T-helper 2 cell (primary cell): ENCODE measurements at places on chromosomes 1 and 21.

DNA sequence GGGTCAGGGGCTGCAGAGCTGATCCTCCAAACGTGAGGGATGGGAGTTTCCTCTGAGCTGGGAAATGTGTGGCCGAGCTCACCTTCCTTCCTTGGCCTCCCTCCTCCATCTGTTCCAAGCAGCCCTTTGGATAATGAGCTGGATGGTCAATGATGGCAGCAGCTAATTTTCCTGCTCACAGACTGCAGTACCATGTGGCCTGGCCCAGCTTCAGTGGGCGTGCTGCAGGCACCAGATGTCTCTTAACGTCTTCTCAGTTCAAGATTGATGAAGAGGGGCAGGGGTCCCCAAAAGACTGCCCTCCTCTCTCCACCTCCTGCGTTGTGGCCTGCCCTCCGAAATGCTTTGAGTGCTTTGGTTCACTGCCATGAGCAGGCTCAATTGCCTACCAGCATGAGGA, 86.0 kb downstream of the UBIAD1 start:
- DNase-seq = no peak

DNA sequence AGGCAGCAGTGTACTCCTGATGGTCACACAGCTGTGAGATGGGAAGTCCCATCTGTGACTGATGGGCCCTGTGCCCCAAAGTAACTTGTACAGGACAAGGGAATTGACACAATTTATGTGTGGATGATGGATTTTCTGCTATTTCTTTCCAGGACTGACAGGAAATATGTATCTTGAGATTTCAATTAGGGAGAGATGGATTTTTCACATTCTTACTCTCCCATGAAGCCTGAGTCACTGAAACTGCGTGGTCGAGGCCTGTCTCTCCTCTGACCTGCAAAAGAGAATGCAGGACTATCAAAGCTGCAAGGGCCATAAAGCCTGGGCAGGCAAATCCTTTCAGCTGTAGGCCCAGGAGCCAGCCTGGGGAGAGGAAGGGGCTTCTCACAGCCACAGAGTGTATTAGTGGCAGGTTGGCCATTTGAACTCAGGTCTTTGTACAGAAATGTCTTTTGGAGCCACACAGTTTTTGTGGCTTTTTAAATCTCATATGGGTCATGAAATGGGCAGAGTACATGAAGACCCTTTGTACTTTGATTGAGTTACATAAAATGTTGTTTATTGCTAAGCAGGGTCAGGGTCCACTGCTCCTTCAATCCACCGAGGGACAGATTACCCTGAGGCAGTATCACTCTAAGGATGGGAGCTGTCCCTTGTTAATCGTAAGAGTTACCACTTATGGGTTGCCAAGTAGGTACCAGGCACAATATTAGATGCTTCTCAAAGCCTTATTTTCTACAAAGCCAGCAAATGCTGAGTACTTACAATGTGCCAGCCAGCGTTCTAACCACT, 14.8 kb downstream of the ALX3 start:
- DNase-seq = no peak

DNA sequence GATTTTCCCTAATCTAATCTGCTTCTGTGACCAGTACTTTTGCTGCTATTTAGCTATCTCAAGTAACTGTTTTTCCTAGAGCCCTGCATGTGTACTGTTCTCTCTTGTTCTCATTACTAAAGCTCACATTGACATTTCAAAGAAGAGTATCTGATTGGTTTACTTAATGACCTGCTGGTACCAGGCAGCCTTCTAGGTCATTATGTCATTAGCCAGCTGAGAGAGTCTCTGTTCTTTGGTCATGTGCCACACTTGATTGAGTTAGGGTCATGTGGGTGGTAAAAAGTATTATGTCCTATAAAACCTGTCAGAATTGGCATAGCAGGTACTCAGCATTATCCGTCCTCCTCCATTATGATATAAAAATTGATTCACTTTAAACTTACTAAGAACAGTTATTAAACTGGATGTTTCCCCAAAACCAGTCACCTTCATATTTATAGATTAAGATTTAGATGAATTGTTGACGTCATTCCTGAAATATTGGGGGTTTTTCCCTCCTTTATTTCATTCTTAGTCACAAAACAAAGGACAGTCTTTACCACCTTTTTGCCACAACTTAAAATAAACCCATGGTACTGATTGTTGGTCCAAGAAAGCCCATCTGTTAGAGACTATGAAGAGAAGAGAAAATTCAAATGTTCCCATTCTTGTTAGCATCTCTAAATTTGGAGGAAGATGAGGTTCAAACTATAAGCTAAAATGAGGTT, 22.2 kb downstream of the FNDC5 start:
- no peak for DNase-seq

DNA sequence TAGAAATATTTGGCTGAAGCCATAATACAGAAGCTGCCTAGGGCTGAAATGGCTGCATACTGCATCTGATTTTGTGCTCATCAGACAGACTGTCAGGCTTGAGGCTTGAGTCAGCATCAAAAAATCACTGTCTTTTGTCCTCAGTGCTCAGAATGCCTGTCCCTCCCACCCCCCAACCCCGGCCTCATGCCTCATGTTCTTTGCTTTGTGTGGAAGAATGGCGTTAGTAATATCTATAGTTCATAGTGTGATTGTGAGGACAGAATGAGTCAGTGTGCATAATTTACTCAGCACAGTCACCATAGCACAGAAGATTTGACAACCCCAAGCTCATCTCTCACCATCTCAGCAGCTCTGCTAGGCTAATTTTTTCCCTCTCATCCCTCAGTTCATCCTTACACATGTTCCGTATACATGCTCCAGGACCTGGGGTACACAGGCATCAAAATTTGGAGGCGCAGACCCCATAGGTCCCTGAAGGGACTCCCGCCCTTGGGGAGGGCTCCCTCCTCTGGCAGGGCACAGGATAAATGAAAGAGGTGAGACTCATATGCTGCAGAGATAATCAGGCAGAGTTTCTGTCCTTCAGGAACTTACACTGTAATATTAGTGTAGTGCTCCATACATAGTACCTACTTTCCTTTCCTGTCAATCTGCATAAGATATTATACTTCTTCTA, 159.1 kb upstream of the C8B start:
- DNase-seq = no peak

DNA sequence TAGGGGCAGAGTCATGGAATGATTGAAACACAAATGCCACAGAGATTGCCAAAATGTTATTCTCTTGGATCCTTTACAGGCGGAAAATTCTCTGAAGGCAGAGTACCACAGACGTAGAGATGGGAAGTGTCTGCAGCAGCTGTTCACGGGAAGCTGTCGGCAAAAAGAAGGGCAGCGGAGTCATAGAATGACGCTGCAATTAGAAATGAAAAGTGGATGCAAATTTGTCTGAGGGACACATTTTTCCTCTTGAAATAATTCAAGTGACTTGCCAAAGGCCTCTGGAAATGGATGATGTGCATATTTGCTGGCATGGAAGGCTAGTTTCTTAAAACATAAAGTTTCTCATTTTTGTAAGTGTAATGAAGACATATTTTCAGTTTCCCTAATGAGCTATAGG, 77.5 kb upstream of the PLD5 start:
- no peak for DNase-seq
